ENCODE measurements at places on chromosomes 6 and 20. TPM values are rescaled to one million over a fixed set of nuclear protein-coding genes. Genes with fewer than 3 reads are reported as not detected.

GRCh38 chr6:14170128-14170527 lies 52.6 kb downstream of the CD83 start:
- H3K36me3 ChIP-seq = peaks cover 10% of the 10 kb centered on the region
- H3K27ac ChIP-seq = no peak overlapping the region
- H3K4me1 ChIP-seq = no peaks in the 10 kb centered on the region
- no peak overlapping the region for H3K4me3 ChIP-seq

- peak overlapping the region; percentile 57 for H3K4me3 ChIP-seq
- H3K4me1 ChIP-seq = peaks cover 50% of the 10 kb centered on the region
- peaks cover 1% of the 10 kb centered on the region for H3K36me3 ChIP-seq
- H3K27ac ChIP-seq = peak overlapping the region; percentile 89
These were observed 86.5 kb downstream of the LYRM4 start for GRCh38 chr6:5174244-5174643.

DNA sequence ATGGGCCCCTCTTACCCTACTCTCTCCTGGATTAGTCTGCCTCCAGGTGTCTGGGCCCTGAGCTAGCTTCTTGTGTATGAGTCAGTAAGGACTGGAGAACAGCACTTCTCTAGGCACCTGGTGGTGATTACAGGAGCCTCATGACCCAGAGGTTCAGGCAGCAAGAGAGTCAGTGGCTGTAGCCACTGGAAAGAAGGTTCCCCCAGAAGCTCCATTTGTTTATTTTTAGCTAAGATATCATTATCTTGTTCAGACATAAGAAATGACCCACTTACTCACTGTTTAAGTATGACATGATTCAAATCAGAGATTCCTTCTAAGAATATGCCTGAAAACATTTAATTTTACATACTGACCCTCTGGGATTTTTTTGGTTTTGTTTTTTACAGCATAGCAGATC lies 23.6 kb upstream of the SLC4A11 start:
- no peak overlapping the region for H3K4me3 ChIP-seq
- H3K27me3 ChIP-seq = no peaks in the 10 kb centered on the region
- no peak for DNase-seq
- no peaks in the 10 kb centered on the region for H3K4me1 ChIP-seq
- no peak overlapping the region for H3K27ac ChIP-seq

- no peak for DNase-seq
- H3K27ac ChIP-seq = no peak overlapping the region
- H3K4me1 ChIP-seq = peaks cover 15% of the 10 kb centered on the region
- no peaks in the 10 kb centered on the region for H3K36me3 ChIP-seq
- H3K27me3 ChIP-seq = peaks cover 6% of the 10 kb centered on the region
These were observed 32.8 kb downstream of the SNAI1 start for GRCh38 chr20:50015636-50015992.

DNA sequence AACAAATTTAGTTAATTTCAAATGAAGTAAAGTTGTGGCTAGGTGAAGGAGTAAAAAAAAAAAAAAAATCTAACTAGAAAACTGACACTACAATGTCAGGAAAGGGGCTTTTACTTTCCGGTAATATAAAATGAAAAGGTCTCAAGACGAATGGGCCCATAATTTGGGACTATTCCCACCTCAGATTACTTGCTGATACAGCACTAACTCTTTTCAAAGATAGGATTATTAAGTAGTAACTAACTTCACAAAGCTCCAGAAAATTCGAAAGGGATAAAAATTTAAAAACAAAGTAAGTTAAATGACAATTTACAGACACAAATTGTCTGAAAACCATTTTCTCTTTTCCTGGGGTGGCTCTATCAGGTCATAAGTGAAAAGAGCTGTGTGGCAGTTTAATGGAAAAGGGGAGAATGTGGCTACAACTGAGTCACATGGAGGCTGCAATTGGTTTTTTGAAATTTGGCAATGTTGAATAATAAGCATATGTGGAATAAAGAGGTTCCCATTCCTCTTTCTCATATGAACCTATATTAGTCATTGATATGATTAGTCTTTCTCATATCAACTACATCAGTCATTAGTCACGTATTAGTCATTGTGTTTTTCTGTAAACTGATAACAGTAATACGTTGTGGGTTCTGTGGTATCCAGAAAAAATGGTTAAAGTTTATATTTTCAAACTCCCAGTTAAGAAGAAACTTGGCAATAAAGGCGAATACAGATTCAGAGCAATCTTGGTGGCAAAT lies 78.0 kb downstream of the RWDD2A start:
- no peak for DNase-seq
- no peaks in the 10 kb centered on the region for H3K4me1 ChIP-seq
- no peaks in the 10 kb centered on the region for H3K36me3 ChIP-seq
- no peak overlapping the region for H3K4me3 ChIP-seq

- no peak for DNase-seq
- no peaks in the 10 kb centered on the region for H3K4me1 ChIP-seq
- no peak overlapping the region for H3K4me3 ChIP-seq
- H3K27ac ChIP-seq = no peak overlapping the region
- H3K27me3 ChIP-seq = no peaks in the 10 kb centered on the region
These were observed 750.2 kb downstream of the HDGFL1 start for GRCh38 chr6:23319582-23319981.

DNA sequence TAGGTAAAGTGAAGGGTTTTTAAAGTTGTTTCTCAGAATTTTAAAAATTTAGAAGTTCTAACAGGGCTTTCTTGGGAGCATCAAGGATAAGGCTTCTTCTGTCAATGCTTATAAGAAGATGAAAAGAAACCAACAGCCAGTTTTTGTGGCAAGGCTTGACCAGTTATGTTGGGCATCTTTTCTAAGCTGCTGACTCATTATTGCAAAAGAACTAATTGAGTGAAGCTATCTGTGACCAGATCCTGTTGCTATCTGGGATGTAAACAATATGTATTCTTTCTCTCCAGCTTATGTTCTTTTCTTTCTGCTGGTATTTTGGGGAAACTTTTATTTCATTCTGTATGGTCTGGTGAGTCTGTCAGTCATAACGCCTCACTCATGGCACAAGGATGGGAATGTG lies 643.8 kb downstream of the HDGFL1 start:
- H3K4me3 ChIP-seq = no peak overlapping the region
- DNase-seq = no peak
- H3K4me1 ChIP-seq = no peaks in the 10 kb centered on the region
- H3K27me3 ChIP-seq = no peaks in the 10 kb centered on the region
- H3K27ac ChIP-seq = no peak overlapping the region

- H3K4me1 ChIP-seq = no peaks in the 10 kb centered on the region
- H3K36me3 ChIP-seq = no peaks in the 10 kb centered on the region
- no peak overlapping the region for H3K27ac ChIP-seq
- peak; percentile 4 for DNase-seq
These were observed 224.2 kb downstream of the SYNDIG1 start for GRCh38 chr20:24693466-24694156.

DNA sequence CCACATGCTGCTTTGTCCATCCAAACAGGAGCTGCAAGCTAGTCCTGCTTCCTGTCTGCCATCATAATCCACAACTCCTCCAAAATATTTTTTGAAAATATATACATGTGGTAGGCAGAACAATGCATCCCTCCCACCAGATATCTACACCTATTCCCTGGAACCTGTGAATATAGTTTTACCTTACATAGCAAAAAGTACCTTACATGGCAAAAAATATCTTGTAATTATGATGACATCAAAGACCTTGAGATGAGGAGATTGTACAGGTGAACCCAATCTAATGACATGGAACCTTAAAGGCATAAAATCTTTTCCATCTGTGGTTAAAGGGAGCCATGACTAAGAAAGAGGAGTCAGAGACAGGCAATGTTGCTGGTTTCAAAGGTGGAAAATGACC lies 15.3 kb upstream of the RGS17 start:
- no peaks in the 10 kb centered on the region for H3K27me3 ChIP-seq
- H3K36me3 ChIP-seq = no peaks in the 10 kb centered on the region
- no peaks in the 10 kb centered on the region for H3K4me1 ChIP-seq
- DNase-seq = no peak
- no peak overlapping the region for H3K27ac ChIP-seq
- no peak overlapping the region for H3K4me3 ChIP-seq

DNA sequence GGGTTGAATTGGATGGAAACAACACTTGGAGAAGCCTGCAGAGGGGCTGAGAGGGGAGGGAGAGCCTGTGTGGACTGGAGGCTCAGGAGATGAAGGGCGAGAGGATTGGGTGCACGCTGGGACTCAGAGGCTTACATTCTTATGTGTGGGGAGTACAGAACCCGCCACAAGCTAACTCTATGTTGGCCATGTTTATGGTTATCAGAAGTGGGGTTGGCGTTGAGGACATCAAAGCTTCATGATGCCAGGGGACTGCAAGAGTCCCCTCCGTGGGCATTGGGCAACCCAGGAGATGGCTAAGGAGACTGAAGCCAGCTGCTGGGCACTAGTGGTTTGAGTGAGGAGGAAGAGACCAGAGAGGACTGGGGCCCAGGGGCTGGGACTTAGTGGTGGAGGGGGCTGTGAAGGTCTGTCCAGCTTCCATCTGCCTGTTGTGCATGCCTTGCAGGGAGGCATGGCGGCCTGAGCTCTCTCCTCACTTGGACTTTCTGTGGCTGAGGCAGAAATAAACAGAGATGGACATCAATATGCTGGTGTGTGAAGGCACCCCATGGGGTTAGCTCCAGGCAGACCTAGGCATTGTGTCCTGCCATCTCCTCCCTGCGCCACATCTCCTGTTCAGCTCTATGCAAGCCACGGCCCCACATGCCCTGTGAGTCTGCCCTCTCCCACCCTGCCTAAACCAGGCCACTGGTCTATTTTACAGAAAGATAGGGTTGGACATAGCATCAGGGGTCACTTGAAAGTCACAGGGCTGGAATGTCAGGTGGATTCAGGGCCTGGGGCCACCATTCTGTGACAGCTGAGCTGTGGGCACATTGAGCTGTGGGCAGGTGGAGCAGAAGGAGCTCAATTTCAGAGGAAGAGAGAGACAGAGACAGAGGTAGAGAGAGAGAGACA lies 61.6 kb downstream of the PHACTR3 start:
- no peak for DNase-seq
- H3K27me3 ChIP-seq = no peaks in the 10 kb centered on the region
- H3K27ac ChIP-seq = no peak overlapping the region

DNA sequence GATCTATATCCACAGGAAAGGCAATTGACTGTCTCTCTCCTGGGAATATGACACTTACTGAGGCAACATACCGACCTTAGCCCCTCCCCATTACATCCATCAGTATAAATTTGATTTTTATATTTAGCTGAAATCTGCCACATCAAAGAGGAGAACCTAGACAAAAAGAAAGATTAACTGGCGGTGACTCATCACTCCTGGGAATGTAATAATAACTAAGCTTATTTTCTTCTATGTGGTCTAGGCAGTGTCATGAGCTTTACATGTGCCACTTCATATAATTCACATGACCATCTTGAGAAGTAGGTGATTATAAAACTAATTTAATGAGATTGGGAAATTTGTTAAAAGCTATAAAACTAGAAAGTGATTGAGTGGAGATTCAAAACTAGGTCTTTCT lies 520.0 kb upstream of the HS3ST5 start:
- no peaks in the 10 kb centered on the region for H3K27me3 ChIP-seq
- H3K36me3 ChIP-seq = no peaks in the 10 kb centered on the region
- H3K4me3 ChIP-seq = no peak overlapping the region
- no peak for DNase-seq
- H3K4me1 ChIP-seq = no peaks in the 10 kb centered on the region

- DNase-seq = no peak
- no peaks in the 10 kb centered on the region for H3K27me3 ChIP-seq
- no peak overlapping the region for H3K4me3 ChIP-seq
- H3K4me1 ChIP-seq = peaks cover 49% of the 10 kb centered on the region
- peak overlapping the region; percentile 19 for H3K27ac ChIP-seq
These were observed 21.2 kb upstream of the ASXL1 start for GRCh38 chr20:32336918-32337347.

DNA sequence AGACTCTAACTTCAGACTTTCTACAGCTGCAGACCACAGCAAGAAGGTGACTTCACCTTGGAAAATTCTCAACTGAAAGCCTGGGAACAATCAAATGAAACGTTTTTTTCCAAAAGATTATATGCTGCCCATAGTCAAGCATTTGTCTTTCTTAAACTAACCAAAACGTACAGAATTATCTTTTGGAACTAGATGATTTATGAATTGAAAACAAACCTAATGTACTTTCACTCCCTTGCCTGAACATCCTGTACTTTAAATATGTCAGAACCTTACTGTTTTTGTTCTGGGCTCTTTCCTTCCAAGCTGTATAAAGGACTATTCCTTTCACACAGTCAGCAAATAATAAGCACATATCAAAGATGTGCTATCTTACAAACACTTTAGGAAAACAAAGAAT lies 62.4 kb upstream of the TNFAIP3 start:
- no peak for DNase-seq
- no peaks in the 10 kb centered on the region for H3K27me3 ChIP-seq
- no peak overlapping the region for H3K27ac ChIP-seq

- H3K4me3 ChIP-seq = no peak overlapping the region
- no peaks in the 10 kb centered on the region for H3K36me3 ChIP-seq
- no peak overlapping the region for H3K27ac ChIP-seq
These were observed 6.9 kb upstream of the PHACTR1 start for GRCh38 chr6:12709556-12710232.

DNA sequence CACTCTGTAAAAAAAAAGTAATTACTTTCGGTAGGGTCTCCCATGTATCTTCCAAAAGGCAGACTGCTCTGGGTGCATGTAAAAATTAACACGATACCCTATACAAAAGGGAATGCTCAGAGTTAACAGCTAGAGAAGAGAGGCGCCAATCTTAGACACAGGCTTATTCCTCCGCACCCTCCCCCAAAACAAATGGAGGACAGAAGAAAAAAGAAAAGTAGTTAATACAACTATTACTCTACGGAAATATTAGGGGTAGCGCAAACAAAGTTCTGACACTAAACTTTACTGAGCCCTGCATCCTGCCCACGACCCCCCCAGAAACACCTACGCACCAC lies 331 bp upstream of the UFL1 start:
- DNase-seq = no peak
- peaks cover 23% of the 10 kb centered on the region for H3K36me3 ChIP-seq
- no peaks in the 10 kb centered on the region for H3K27me3 ChIP-seq
- H3K4me1 ChIP-seq = peaks cover 22% of the 10 kb centered on the region
- H3K4me3 ChIP-seq = peak overlapping the region; percentile 100

GRCh38 chr6:136566007-136566487 lies 15.8 kb upstream of the MAP7 start:
- H3K36me3 ChIP-seq = peaks cover 44% of the 10 kb centered on the region
- H3K27ac ChIP-seq = no peak overlapping the region
- no peak overlapping the region for H3K4me3 ChIP-seq
- peaks cover 17% of the 10 kb centered on the region for H3K4me1 ChIP-seq
- no peaks in the 10 kb centered on the region for H3K27me3 ChIP-seq

DNA sequence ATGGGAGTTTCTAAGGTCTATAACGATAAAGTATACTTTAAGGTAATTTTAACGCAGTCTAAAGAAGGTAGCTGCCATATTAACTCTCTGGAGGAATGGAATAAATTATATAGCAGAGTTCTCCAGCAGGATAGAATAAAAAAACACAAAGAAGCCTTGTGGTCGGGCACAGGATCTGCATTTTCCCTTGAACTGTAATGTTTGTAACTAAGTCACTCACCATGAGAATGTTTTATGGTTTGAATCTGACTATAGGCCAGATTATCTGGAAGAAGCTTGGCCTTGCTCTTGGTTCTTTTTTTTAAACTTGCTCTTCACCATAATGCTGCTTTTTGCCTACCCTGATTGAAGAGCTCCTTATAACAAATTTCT lies 238.8 kb upstream of the NOX3 start:
- H3K27ac ChIP-seq = no peak overlapping the region
- no peaks in the 10 kb centered on the region for H3K4me1 ChIP-seq
- no peak for DNase-seq

Gene LY6G6D
- total RNA-seq = not detected

Gene UNC5CL
- 1.6 TPM for total RNA-seq

Gene PREX1
- 160 TPM for total RNA-seq

Gene ASIP
- not detected for total RNA-seq

Gene KCNG1
- 0.13 TPM for total RNA-seq

Gene TCP11
- not detected for total RNA-seq

Gene BTN1A1
- not detected for total RNA-seq

Gene BMP5
- total RNA-seq = not detected

Gene LY6G6F
- not detected for total RNA-seq

Gene RPP40
- 3.4 TPM for total RNA-seq

Gene KHDC1L
- not detected for total RNA-seq

Gene ROMO1
- 114 TPM for total RNA-seq

Gene ARFGEF3
- total RNA-seq = 0.55 TPM

Data from activated CD4-positive, alpha-beta memory T cell treated with anti-CD3 and anti-CD28 coated beads, Interleukin-2, amount 10 ng/mL, durations not matched to agents 7 days and 5 days (primary cell).